ENCODE measurements at places on chromosomes 1 and 21.
A peak's percentile ranks its signal among the peaks of the same experiment; 100 is the strongest.

DNA sequence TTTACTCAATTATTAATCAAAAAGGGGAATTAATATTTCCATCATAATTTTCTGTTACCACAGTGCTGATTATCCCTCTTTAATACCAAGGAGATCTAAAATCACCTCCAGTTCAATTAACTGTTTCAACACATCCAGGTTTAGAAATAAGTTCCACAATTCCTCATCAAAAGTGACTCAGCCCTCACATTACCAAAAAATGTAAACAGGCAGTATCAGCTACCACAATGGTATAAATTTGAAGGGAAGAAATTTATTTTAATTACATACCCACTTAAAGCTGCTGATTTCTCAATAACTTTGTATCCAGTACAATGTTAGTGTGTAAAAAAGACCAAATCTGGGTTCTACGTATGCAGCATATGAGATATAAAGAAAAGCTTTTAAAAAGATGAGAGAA is 51.9 kb downstream of the EIF4G3 start:
- DNase-seq, result no peak

DNA sequence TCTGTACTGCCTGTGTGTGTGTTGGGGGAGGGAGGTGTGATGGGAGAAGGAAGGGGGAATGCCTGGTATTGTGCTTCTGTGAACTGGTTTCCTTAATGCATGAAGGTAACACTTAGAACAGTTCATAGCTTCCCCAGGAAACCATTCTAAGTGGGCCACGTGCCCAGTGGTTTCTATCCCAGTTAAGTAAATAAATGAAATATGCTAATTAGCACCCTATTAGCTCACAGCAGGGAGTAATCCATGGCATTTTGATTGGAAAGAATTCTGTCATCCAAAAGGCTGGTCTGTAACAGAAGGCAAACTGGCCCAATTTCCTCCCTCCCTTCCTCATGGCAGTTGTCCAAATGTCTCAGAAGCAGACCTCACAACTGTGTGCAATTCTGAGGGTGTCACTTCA is 199.3 kb downstream of the TTLL7 start:
- no peak for DNase-seq

- no peak for DNase-seq
Observed at GRCh38 chr1:213568929-213569815, 418.6 kb upstream of the PROX1 start.

- no peak for DNase-seq
Observed at GRCh38 chr1:214362188-214362882, 81.4 kb downstream of the SMYD2 start.

- no peak for DNase-seq
Observed at GRCh38 chr1:230231774-230232145, 164.7 kb downstream of the GALNT2 start.

DNA sequence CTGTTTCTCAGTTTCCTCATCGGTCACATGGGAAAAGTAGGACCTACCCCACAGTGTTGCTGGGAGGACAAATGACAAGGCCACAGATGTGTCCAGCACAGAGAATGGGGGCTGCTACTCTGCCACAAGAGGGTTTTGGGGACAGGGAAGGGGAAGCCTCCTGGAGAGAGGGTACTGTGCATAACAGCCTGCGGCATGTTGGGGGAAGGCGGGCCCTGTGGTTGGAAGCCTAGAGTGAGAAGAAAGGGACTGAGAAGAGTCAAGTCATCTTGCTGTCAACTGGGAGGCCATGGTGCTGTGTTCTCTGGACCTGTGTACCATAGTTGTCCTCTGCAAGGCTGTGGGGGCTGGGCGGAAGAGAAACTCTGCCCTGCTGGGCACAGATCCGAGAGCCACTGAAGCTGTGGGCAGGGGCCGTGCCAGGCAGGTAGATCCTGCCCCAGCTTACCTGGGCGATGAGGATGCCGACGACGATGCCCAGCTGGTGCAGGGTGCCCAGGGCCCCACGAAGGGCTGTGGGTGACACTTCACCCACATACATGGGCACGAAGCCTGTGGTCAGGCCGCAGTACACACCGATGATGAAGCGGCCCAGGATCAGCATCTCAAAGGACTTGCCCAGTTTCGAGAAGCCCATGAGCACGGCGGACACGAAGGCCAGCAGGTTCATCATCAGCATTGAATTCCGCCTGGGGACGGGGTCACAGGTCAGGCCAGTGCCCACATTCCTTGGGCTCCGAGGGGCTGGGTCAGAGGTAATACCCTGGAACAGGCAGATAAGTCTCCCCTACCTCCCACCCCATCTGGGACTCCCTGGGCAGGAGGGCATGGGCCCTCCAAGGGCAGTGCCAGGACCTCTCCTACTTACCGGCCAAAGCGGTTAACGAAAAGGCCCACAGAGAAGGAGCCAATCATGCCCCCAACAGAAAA is 28.2 kb downstream of the SLC2A1 start:
- DNase-seq, result no peak

- DNase-seq, result no peak
Observed at GRCh38 chr1:242828199-242828598, 303.7 kb upstream of the PLD5 start.

- no peak for DNase-seq
Observed at GRCh38 chr1:7448986-7449385, 322.1 kb upstream of the VAMP3 start.

GRCh38 chr1:172754609-172755008 is 95.7 kb downstream of the FASLG start:
- DNase-seq, result no peak

DNA sequence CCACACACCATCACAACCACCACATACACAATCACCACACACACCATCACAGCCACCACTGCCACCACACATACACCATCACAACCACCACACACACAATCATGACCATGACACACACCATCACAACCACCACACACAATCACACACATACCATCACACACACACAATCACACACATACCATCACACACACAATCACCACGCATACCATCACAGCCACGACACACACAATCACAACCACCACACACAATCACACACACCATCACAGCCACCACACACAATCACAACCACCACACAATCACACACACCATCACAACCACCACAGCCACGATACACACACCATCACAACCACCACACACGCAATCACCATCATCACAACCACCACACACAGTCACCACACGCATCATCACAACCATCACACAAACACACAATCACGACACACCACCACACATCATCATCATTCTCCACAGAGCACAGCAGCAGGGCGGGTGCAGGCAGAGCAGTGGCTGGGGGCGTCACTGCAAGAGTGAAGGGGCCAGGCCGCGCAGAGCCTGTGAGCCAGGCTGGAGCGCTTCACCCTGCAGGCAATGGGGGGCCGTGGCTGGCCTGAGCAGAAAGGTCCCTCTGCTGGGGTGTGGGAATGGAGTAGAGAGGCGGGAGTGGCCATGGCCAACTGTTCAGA is 32.6 kb downstream of the CDCP2 start:
- DNase-seq, result no peak

DNA sequence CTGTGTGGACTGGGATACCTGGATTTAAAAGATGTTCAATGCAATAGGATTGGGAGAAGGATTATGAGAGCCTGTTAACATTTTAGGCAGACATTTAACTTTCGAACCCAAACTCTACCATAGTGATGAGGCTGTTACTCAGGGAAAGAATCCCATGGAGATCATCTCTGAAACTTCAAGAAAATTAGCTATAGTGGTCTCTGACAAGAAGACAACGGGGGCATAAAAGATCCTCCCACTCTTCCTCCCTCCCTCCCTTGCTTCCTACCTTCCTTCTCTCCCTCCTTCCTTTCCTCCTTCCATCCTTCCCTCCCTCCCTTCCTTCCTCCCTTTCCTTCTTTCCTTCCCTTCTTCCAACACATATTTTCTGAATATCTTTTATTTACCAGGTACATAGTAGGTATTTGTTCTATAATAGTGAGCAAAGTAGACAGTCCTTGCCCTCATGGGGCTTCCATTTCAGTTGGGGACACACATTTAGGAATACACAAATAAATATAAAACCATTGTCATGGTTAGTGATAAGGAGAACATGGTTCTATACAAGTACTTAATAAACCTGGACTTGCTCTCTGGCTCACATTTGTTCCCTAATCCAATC is 143.2 kb downstream of the ATP6V1G3 start:
- DNase-seq, result no peak

GRCh38 chr1:65147424-65148177 is 402 bp upstream of the AK4 start:
- DNase-seq, result no peak

- DNase-seq, result no peak
Observed at GRCh38 chr21:45504021-45504515, 38.2 kb downstream of the SLC19A1 start.

DNA sequence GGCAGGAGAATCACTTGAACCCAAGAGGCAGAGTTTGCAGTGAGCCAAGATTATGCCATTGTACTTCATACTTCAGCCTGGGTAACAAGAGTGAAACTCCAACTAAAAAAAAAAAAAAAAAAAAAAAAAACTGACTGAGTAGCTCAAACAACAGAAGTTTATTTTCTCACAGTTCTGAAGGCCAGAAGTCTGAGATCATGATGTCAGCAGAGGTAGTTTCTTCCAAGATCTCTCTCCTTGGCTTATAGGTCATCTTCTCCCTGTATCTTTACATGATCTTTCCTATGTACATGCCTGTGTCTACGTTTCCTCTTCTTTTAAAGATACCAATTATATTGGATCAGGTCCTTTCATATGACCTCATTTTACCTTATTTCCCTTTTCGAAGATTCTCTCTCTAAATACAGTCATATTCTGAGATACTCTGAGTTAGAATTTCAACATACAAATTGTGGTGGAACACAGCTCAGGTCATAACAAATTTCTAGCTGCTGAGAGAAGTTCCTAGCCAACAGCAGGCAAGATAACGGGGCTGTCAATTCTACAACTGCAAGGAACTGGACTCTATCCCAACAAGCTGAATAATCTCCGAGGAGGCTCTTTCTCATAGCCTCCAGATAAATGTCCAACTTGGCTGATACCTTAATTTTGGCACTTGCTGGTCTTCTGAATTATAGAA is 187.7 kb upstream of the ADAMTS5 start:
- no peak for DNase-seq

- DNase-seq, result no peak
Observed at GRCh38 chr1:175220853-175221556, 28.4 kb upstream of the KIAA0040 start.

DNA sequence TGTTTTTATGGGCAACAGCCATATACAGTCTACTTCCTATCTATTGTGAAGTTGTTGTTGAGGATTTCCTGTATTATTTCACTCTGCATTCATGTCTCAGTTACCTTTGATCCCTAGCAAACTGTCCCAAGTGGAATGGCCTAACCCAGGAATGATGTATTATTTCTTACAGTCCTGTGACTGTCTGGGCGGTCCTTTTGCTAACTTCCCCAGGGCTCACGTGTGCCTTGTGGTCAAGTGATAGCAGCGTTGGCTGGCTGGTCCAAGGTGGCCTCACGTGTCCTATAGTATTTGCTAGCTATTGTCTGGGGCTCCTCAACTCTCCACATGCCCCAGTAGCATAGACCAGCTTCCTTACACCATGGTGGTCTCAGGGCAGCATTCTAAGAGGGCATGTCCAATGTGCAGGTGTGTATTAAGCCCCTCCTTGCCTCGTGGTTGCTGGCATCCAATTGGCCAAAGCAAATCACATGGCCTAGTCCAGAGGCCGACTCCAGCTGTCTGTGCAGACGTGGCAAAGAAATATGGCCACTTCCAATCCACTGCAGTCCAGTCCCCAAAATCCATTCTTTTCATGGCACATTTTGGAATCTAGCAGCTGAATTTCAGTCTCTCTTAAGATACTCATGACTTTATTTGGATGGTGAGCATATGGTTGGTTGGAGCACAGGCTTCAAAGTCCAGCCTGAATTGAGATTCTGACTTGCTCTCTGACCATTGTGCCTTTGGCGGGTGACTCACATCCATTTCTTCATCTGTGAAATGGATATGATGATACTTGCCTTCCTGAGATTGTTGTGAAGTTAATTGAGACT is 94.1 kb downstream of the GALNT2 start:
- DNase-seq, result no peak

- DNase-seq, result no peak
Observed at GRCh38 chr1:195897076-195897475, 711.2 kb downstream of the KCNT2 start.

GRCh38 chr1:82565146-82565545 is 764.4 kb downstream of the ADGRL2 start:
- DNase-seq, result no peak

DNA sequence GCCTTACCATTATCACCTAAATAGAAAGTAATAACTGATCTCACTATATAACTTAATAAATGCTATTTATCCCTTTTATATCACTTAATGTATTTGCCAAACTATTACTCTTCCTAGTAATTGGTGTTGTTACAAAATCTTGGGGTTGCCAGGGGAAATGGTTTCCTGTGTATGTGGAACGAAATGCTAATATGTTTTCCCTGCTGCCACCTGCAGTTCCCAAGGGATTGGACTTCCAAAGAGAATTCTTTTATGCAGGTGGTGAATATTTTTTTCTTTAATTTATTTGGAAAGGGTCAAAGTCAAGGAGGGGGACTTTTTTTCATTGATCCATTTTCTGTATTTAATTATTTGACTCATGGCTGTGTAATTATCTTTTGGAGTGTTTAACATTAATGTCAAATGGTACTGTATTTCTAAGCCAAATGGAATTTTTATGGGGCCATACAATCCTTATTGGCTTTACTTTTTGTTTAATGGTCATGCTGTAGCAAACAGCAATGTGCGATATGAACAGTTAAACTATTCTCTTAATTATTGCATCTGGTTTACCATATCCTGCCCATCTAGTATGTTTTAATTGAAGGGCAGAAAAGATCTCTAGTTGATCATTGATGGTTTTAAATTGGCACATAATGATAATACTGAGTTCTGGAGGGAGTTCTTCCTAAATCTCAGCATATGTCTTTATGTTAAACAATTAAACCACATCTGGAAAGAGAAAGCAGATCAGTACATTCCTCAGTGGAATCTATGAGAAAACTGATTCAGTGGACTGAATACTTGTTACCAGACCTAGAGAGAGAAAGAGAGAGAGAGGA is 486.3 kb downstream of the TTLL7 start:
- DNase-seq, result no peak

GRCh38 chr1:18722270-18722669 is 91.6 kb downstream of the PAX7 start:
- DNase-seq, result no peak

DNA sequence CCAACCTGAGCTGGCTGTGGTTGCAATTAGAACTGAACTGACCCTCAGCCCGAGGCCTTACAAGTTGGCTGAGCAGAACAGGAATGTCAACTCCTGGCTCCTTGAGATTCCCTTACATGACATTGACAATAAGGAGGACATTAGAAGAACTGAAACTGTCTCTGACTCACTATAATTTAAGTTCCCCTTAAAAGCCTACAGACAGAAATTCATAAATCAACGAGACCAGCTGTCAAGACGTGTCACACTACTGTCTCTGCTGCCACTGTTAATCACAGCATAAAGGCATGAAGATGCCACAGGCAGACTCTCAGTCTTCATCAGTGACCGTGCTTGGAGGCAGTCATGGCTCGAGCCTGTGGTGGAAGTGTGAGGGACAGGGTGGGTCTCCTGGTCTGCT is 168.8 kb downstream of the GABPA start:
- DNase-seq, result no peak

GRCh38 chr1:198088360-198089071 is 68.3 kb upstream of the NEK7 start:
- no peak for DNase-seq

- peak; percentile 5 for DNase-seq
Observed at GRCh38 chr1:244730153-244730933, 77.4 kb downstream of the DESI2 start.
